ENCODE measurements at places on chromosomes 11 and 22. TPM values are rescaled to one million over a fixed set of nuclear protein-coding genes. Genes with fewer than 3 reads are reported as not detected.

- no peak for DNase-seq
Observed at GRCh38 chr22:20499769-20500168, 4.2 kb upstream of the KLHL22 start.

- DNase-seq = no peak
Observed at GRCh38 chr11:68191661-68192579, 21.2 kb downstream of the KMT5B start.

GRCh38 chr11:72812604-72812966 is 1.6 kb upstream of the ATG16L2 start:
- no peak for DNase-seq

DNA sequence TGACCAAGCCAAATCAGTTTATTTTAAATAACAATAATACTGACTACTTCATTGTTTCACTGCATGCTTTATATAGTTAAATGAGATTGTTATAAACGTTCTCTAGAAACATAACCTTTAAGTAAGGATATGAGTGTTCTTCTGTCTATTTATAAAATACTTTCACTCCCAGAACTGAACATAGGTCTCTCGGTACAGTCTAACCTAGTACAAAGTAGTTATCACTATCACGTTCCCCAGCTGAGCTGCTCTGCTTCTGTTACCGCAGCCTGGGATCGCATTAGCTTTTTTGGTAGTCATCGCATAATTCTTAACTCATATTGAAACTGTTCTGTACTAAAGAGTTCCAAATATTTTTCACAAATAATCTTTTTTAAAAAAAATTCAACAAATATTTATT is 143.6 kb downstream of the WNT11 start:
- no peak for DNase-seq

DNA sequence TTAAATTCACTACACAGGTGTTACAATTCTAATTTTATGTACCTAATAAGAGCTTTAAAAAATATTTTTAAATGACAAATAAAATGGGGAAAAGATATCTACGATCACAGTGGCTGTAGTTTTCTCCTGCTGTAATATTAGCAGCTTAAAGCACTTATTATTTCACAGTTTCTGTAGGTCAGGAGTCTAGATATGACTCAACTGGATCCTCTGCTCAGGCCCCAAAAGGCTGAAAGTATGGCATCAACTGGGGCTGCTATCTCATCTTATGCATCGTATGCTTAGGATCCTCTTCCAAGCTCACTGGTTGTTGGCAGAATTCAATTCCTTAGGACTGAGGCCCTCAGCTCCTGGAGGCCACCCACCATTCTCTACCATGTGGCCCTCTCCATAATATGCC is 12.8 kb downstream of the FBXO3 start:
- DNase-seq = no peak

GRCh38 chr11:72696866-72697700 is 22.9 kb upstream of the PDE2A start:
- DNase-seq = no peak

GRCh38 chr11:63767565-63768236 is 874 bp downstream of the ZFTA start:
- DNase-seq = peak; percentile 50

- no peak for DNase-seq
Observed at GRCh38 chr11:68255526-68255925, 16.2 kb downstream of the C11orf24 start.

DNA sequence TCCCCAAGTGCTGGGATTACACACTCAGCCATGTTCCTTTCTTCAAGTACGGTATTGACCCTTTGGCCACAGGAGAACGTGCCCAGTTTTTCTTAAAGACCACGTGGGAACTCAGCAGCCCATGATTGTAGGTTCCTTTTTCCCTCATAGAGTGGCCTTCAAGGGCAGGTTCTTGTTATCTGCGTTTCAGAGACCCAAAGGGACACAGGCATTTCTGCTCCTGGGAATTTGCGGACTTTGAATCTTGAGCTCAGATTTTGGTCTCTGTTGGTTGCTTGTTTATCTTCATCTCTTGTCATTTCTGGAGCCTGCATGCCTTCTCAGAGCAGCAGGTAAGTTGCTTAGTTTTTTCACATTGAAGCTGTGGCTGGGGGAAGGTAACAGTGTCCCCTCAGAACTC is 12.0 kb downstream of the MARK2 start:
- no peak for DNase-seq

PRR33 gene
- 0.41 TPM for total RNA-seq

FOLR2 gene
- total RNA-seq = 51.4 TPM
